ENCODE measurements at places on chromosomes 6 and 20.

GRCh38 chr20:57438552-57438951, 47.4 kb downstream of the RBM38 start:
- DNase-seq: no peak

GRCh38 chr6:117317261-117317660, 51.9 kb downstream of the VGLL2 start:
- no peak for DNase-seq

GRCh38 chr20:35673884-35674283, 9.2 kb upstream of the CPNE1 start:
- DNase-seq: no peak

GRCh38 chr20:10131732-10132345, 86.8 kb upstream of the SNAP25 start:
- no peak for DNase-seq

- DNase-seq: no peak
Measured at GRCh38 chr6:87104667-87105066, 9.8 kb upstream of the CGA start.

DNA sequence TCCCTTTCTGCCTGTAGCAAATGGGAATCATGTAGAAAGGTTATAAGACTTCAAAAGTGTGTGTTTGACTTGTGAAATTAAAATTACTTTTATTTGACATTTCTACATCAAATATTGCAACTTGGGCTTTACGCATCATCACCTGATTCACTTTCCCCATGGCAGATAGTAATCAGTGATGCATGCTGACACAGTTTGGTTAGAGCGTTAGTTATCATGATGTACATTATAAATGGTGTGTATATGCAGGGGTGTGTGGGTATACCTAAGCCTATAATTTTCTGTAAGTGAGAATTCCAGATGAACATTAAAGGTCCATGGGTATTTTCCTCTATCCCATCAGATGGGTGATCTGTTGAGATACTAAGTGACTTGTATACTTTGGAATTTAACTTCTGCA, 141.5 kb downstream of the KLHL32 start:
- DNase-seq: no peak

- DNase-seq: no peak
Measured at GRCh38 chr6:169783971-169784820, 32.8 kb downstream of the ERMARD start.
